K562 (cell line): ENCODE measurements at places on chromosomes 3 and 15.

DNA sequence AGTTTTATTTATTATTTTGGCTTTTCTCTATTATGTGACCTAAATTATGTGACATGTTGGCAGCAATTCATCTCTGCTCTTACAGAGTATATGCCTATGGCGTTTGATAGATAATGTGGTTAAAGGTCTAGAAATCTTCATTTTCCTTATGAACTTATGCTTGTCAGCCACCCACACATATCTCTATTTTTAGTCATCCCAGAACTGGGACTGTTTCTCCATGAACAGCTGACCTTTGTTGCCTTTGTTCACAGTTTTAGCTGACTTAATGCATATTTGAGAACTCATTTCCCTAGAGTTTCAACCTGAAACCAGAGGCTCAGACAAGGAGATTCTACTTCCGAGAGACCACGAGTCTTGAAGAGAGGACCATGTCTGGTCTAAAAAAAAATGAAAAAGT is 176.5 kb downstream of the RAP2B start:
- peak; percentile 11 for DNase-seq

DNA sequence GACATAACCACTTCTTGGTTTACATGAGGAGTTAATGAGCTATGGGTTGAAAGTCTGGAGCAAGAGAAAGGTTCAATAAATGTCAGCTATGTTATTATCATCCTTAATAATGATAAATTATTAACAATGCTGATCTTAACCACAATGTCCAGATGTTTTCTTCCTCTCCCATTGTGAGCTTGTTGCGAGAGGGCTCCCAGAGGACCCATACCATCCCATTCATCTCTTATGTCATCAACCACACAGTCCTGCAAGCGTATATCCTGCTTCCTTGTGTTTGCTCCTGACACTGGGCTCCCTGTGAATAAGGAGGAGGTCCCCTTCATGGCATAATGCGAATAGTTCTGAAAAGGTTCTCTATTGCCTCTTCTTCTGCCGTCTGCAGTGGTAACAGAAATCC is 266.8 kb downstream of the TLE3 start:
- DNase-seq = no peak

DNA sequence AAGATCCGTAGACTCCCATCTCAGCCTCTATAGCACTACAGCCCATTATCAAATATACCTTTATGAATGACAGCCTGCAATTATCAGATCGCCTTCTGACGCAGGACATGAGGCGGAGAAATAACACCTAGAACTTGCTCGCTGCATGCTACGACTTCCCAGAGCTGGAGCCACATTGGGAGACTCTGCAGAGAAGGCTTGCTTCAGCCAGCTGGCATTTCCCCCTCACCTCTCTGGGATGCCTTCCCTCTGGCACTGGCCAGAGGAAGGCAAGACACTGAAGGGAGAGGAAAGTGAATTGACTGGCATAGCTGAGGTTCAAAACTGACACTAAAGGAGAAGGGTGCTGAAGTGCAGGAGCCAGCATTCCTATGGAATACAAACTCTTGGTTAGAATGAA is 131.7 kb downstream of the GABRB3 start:
- no peak for DNase-seq

DNA sequence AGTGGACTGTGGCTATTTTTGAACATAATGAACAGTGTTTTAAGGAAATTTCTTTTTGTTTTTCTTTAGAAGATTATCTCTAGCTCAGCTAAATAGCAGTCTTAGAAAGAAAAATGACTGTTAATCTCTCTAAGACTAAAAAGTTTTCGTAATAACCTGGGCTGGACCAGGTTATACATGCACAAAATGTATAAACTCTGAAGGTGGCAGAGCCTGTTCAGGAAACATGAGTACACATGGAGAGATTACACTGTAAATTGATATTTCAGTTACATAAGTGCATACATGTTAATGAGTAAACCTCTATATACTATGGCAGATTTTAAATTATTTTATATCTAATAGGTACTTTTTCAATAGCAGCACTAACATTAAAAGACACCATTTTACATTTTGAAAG is 258.2 kb upstream of the CFAP20DC start:
- DNase-seq = no peak

DNA sequence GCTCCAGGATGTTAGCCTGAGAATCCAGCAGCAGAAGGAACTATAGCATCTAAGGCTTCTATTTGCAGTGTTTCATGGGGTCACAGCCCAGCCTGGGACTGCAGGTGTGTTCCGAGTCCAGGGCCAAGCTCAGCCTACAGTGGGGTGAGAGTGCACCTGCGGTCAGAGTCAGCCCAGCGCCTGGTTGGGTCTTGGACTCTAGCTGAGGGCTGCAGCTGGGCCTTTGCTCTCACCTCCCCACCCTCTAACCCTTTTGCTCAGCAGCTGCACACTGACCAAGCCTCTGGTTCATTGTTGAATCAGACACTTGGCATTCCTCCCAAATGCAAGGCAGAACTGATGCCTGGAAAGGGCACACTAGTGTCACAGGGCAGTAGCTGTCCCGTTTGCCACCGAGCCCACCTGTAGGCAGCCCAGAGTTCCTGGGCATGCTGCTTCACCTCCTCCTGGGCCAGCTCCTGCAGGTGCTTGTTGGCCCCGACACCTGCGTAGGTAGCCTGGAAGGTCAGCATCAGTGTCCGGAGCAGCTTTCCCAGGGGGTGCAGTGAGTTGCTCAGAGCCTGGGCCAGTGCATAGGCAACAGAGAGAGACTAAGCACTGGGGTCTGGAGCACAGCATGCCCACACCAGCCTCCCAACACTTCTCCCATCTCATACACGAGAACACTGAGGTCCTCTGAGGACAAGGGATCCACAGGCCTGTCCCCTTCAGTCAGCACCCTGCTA is 17.5 kb downstream of the ALS2CL start:
- no peak for DNase-seq

DNA sequence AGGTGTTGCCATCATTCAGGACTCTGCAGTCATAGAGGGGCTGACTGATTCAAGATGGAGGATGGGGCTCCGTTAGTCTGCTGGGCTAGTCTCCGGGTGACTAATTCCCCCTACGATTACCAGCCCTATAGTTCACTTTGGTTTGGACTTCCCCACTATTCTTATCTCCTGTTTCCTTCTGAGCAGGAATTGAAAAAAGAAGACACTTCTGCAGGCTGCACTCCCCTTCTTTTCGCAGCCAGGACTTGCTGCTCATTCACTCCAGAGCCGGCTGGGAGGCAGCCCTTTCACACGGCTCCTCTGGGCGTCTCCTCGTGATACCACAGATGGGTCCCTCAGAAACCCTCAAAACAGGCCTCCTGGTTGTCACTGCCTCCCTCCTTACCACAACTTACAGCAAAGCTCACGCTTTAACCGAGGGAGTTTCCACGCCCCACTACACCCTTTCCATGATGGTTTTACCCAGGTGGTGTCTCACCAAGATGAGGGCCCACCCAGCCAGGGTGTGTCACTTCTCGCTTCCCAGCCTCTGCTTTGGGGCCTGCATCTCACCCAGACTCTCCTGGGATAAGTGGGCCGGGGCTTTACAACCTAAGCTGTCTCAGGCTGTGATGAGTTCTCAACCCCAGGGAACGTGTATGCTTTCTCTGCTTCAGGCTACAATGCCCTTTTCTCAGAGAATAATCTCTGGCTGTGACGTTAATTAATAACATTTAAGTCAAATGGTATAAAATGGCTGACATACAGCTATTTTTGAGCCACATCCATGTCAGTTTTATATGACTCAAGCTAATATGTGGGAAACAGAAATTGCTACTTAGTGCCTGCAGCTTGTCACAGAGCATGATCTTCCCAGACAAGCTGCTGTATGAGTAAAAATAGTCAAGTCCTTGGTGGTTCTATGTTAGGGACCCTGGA is 11.9 kb downstream of the CX3CR1 start:
- no peak for DNase-seq

- DNase-seq = no peak
Measured at GRCh38 chr3:172582712-172583111, 59.5 kb upstream of the TNFSF10 start.

DNA sequence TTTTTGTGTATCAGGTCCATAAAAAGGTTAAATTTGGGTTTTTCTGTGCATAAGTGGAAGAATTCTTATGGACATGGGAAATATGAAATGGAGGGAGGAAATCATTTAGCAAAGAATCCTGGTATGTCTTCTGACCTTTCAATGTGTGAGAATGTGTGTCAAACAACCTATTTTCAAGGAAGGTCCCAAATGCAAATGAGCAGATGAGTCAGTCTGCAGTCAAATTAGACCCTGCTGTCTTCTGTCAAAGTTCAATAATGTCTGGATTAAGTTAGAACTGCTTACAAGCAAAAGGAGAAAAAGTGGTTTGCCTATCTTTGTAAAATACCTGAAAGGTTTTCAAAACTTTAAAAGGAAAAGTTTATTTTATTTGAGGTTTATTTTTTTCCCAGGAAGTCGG is 15.3 kb downstream of the FBN1 start:
- DNase-seq = no peak

DNA sequence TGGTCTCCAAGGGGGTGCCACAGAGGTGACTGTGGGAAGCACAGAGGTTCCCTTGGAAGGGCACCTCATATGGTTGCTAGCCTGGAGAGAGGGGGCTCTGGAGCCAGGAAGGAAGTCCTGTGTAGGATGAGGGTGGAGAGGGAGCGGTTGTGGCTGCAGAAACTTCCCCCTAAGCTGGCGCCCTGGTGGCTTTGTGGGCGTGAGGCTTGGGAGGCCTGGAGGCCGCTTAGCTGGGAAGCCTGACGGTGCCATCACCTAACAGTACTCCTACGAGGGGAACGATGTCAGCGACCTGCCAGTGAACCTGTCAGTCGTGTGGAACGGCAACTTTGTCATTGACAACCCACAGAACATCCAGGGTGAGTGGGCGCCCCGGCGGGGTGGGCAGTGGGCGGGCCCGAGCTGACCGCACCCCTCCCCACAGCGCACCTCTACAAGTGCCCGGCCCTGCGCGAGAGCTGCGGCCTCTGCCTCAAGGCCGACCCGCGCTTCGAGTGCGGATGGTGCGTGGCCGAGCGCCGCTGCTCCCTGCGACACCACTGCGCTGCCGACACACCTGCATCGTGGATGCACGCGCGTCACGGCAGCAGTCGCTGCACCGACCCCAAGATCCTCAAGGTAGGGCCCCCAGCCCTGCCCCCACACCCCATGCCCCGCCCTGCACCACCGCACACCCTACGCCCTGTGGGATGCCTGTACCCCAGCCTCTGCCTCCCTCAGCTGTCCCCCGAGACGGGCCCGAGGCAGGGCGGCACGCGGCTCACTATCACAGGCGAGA is 31.0 kb downstream of the PLXNA1 start:
- DNase-seq = no peak
